ENCODE measurements at places on chromosomes 7 and 10.

DNA sequence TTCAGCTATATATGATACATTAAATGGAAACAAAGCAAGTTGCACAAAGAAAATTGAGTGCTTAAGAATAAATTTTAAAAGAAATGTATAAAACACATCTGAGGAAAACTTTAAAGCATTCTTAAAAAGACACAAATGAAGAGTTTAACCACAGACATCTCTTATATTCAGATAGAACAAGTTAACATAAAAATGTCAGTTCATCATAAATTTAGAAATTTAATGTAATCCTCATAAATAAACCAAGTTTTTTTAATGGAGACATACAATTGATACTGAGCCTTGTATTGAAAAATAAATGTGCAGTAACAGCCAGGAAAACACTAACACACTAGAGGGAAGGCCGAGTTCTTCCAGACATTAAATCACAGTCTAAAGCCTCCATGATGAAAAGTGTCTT is 243.9 kb upstream of the MKLN1 start:
- no peak for DNase-seq

- no peak for DNase-seq
Measured at GRCh38 chr7:77565917-77566316, 28.8 kb downstream of the PTPN12 start.

GRCh38 chr7:52775876-52776275 is 259.6 kb upstream of the POM121L12 start:
- DNase-seq = no peak

- DNase-seq = no peak
Measured at GRCh38 chr10:114852197-114852596, 30.6 kb downstream of the FHIP2A start.

DNA sequence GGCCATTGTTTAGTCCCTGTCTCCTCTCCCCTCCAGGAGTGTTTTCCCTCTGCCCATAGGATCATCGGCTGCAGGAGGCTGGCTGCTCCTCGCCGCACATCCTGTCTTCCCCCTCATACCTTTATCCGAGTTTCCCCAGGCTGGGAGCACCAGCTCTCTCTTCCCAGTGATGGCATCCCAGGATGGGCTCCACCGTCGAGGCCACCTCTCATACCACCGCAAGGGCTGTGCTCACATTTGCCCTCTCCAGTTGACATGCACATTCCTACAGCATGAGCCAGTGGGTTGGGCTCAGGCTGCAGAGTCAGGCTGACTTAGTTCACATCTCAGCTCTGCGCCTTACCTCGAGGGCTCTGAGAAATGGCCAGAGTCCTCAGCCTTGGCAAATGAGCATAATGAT is 12.1 kb downstream of the HKDC1 start:
- no peak for DNase-seq

DNA sequence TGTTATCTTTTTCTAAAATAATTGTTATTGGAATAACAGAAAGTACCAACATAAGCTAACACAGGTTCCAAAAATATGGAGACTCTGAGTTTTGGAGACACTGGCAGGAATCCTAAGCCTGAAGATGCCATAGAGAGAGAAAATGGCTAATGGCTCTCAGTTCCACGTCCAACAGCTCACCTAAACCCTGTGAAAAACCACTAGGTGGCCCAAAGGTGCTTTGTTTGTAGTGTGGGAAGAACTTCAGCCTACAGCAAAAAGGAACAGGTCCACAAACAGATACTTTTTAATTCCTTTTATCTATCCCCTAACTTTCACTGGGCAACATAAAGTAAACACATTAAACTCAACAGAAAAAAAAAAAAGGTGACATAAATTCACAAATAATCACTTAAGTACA is 272.3 kb downstream of the SEMA3D start:
- no peak for DNase-seq

- no peak for DNase-seq
Measured at GRCh38 chr7:138882249-138882648, 84.3 kb upstream of the ATP6V0A4 start.

DNA sequence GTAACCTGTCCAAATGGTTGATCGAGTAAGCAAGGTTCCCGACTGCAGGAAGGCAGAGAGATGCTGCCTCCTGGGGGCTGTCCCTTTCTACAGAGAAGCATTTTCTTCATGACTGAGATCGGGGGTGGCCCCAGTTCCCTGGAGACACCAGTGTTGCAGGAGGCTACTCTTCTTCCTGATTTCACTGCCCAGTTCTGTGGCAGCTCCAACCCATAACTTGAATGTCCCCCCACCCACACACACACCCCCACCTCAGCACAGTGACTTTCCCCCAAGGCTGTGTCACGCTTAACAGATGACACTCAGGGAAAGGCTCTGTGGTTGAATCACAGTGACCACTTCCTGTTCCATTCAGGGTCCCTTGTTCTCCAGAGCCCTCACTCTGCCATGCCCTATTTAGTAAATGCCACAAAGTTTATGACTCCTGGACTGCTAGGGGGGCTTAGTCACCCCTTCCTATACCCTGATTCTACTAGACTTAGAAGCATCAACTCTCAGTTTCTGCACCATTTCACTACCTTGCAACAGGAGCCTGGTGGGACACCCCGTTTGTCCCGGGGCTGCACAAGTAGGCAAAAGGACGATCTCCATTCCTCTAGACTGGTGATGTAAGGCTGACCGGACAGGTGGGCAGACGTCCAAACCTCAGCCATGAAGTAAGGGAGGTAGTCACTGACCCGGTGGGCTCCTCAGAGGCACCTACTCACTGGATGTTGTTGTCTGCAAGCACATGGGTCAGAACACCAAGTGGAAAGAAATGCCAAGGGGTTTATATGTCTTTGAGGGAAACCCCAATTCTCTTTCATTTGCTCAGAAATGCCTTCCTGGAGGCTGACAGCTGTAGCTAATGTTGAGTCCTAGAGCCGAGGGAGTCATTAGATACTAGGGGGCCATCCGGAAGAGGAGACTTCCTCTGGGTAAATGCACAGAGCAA is 31.3 kb upstream of the SMC3 start:
- DNase-seq = no peak

GRCh38 chr7:27840313-27840712 is 100.4 kb downstream of the TAX1BP1 start:
- DNase-seq = no peak

DNA sequence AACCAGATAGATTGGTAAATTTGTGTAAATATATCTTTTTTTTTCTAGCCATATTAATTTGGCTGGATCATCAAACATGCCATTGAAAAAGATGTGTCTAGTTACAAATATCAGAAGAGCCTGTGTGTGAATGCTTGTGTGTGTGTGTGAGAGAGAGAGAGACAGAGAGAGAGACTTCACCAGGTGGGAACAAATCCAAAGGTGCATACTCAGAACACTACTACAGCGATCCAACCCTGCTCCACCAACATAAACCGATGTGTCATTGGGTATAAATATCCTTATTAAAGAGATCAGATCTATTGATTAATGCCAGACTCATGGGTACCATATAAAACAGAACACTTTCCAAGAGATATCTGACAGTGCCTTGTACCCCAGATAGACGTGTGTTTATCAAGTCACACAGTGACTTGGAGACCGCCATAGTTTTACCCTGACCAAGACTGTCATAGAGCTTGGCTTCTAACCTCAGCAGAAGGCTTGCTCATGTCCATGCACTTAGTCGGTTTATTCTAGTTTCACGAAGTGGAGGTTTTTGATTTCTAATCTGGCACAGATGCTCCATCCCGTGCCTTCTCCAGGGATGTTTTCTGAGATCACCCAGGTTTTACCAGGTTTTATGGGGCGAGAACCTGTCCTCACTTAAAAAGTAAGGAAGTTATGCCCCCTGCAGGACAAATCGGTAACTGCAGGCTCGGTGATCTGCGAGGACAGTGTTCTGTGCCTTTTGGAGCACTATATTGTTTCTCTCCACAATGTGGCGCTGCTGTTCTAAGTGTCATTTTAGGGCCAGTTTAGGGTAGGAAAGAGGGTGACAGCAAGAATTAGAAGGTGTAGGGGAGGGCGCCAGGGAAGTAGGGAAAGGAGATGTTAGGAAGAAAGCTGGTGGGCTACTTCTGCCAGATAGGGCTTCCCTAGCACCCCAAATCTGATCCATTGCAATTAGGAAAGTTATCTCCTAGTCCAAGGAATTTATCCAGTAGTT is 29.3 kb upstream of the WNT8B start:
- peak; percentile 85 for DNase-seq

DNA sequence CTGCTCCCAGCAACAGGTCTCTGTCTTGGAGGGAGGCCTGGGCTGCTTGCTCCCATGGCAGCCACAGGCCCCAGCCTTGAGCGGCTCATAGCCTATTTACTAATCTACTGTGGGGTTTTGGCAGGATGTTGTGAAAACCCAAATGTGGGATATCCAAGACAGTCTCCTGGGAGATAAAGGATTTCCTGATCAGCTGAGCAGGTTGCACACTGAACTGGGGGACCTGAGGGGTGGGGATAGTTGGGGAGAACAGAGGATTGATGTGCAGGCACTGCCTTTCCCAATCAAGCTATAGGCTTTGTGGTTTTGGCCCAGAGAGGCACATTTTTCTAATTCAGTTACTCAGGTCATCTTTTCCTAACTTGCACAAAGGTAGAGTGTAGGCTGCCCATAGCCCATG is 92.6 kb downstream of the SH2D4B start:
- DNase-seq = no peak

DNA sequence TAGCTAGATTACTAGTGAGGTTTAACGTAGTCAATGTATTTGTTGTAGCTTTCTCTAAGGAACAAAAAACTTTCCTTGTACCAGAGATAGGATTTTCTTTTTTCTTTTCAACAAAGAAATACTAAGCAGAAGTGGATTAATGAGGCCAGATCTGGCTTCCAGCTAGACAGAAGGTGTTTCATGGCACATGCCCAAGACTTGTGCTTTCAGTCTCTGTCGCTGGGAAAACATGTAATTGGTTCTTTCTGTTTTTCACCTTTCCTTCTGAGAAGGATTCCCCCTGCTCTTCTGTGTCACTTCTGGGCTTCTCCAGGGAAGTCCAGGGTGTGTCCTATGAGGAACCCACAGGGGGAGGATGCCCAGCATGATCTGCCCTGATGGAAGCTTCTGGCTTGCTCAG is 492.2 kb downstream of the CCSER2 start:
- no peak for DNase-seq

- DNase-seq = no peak
Measured at GRCh38 chr7:158603773-158604755, 16.4 kb upstream of the PTPRN2 start.

GRCh38 chr10:100864036-100864885 is 48.5 kb upstream of the SLF2 start:
- DNase-seq = no peak

DNA sequence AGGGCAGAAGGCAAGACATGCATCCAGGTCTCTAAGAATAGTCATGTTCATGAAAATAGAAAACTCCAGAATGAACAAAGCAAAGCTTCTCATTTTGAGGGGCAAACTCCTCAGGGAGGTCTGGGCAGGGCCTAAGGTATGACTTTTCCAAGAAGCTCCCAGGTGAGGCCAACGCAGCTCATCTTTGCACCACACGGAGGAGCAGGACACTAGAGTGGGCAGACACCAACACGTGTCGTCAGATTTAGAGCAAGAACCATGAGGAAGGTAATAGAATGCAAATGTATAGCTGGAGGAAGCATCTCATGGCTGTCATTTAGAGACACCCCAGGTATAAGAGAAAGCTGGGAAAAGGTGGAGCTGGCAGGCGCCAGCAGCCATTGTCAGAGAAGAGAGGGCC is 95.7 kb downstream of the WDFY4 start:
- no peak for DNase-seq

DNA sequence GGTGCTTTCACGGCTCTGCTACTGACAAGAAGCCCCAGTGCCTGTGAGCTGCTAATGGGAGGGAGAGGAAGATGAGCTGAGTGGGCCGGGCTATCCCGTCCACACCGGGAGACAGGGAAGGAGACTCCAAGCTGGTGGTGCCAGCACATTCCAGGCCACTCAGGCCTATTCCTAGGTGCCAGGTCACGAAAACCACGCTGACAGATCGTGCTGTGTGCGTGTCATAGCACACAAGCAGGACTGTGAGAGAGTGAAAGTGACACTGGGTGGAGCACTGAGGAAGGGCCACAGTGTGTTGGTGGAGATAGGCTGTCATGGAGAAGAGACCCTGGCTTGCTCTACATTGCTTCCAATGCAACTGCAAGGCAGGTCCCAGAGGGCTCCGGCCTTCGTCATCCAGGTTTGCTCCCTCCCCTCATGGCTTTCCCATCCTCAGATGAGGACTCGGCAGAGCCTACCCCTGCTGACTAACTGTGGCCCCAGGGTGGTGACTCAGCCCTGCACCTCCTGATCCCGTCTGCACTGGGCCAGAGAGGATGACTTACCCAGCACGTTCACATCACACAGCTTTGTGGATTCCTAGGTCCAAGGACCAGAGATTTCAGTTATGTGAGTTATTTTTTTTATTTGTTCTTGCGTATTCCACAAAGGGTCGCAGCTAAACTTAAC is 167.3 kb downstream of the EGFR start:
- DNase-seq = no peak
